Heart right ventricle (tissue), 16 donors: ENCODE measurements at places on chromosomes 2 and 18. TPM values are rescaled to one million over a fixed set of nuclear protein-coding genes. Genes with fewer than 3 reads are reported as not detected.

DNA sequence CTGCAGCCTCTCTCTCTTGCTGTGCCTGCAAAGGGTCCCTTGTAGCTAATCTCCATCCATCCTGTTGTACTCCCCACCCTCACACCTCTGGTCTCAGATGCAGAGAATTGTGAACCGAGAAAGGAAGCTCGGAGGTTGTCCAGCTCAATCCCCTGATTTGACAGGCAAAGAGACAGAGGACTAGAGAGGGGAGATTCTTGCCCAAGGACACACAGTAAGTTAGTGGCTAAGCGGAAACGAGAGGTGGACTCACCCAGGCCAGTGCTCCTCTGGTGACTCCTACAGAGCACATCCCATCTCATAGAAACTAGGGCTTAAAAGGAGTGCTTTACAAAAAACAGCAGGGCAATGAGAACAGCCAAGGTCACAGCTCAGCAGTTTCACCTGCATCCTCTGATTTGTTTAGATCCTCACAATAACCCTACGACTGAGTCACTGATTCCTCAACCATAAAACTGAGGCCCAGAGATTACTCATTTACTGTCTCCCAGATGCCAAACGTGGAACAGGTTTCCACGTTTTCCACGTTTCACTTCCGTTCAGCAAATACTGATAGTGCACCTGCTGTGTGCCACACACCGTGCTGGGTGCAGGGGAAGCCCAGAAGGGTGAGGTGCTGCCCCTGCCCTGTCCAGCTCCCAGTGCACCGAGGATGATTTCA is 22.1 kb downstream of the EHD3 start:
- no peak for DNase-seq
- peaks cover 43% of the 10 kb centered on the region for H3K36me3 ChIP-seq
- no peaks in the 10 kb centered on the region for H3K27me3 ChIP-seq
- no peak overlapping the region for H3K27ac ChIP-seq
- H3K4me1 ChIP-seq, result peaks cover 11% of the 10 kb centered on the region

GRCh38 chr18:68519336-68519735 is 195.6 kb downstream of the TMX3 start:
- H3K4me1 ChIP-seq, result no peaks in the 10 kb centered on the region
- H3K36me3 ChIP-seq, result no peaks in the 10 kb centered on the region
- H3K27ac ChIP-seq, result no peak overlapping the region
- H3K27me3 ChIP-seq, result no peaks in the 10 kb centered on the region
- H3K4me3 ChIP-seq, result no peak overlapping the region

DNA sequence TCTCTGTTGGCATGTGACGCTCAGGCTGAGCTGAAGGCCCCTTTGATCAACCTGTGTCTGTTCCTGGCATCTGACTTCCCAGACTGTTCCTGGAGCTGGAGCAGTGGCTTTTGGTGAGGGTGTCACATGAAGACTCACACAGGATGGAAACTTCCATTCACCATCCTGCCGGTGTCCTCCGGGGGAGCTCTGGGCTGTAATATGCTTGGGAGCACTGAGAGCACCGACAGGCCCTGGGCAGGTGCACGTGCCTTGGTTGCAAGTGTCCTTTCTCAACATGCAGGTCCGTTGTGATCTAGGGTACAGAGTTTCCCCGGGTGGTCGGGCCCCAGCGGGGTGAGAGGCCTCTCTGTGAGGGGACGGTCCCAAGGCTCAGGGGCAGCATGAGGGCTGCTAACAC is 24.8 kb upstream of the GBX2 start:
- H3K27ac ChIP-seq, result no peak overlapping the region
- no peaks in the 10 kb centered on the region for H3K36me3 ChIP-seq
- no peak overlapping the region for H3K4me3 ChIP-seq
- no peak for DNase-seq
- H3K27me3 ChIP-seq, result no peaks in the 10 kb centered on the region
- no peaks in the 10 kb centered on the region for H3K4me1 ChIP-seq

DNA sequence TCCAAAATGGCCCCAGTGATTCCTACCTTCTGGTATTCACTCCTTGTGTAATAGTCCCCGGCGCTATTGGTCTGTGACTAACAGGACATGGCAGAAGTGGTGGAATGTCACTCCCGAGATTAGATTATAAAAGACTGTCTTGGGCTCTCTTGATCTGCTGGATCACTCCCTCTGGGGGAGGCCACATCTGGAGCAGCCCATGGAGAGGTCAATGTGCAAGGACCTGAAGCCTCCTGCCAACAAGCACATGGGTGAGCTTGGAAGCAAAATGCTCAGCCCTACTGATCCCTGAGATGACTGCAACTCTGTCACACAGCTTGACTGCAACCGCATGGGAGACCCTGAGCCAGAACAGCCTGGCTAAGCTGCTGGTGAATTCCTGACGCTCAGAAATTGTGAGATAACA is 94.3 kb upstream of the GLI2 start:
- H3K4me3 ChIP-seq, result no peak overlapping the region
- no peaks in the 10 kb centered on the region for H3K4me1 ChIP-seq
- no peak for DNase-seq
- H3K27me3 ChIP-seq, result no peaks in the 10 kb centered on the region

GRCh38 chr2:117980783-117981676 is 32.8 kb downstream of the CCDC93 start:
- no peak overlapping the region for H3K4me3 ChIP-seq
- no peak for DNase-seq
- H3K27ac ChIP-seq, result no peak overlapping the region

DNA sequence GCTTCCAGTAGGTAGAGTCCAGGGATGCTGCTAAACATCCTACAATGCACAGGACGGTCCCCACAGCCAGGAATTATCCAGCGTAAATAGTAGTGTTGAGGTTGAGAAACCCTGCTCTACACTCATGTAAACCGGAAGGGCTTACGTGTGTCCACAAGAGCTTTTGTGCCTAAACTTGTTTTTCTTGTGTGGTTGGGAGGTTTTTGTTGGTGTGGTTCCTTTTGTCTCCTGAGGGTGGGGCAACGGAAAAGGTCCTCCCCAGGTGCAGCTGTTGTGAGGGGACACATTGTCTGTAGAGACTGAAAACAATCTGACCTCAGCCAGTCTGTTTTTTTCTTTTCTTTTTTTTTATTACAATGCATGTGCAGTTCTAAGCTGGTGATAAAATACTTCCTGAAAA is 72.7 kb upstream of the MGAT5 start:
- H3K27ac ChIP-seq, result no peak overlapping the region
- H3K36me3 ChIP-seq, result no peaks in the 10 kb centered on the region
- H3K27me3 ChIP-seq, result no peaks in the 10 kb centered on the region
- no peak overlapping the region for H3K4me3 ChIP-seq
- peaks cover 74% of the 10 kb centered on the region for H3K4me1 ChIP-seq

DNA sequence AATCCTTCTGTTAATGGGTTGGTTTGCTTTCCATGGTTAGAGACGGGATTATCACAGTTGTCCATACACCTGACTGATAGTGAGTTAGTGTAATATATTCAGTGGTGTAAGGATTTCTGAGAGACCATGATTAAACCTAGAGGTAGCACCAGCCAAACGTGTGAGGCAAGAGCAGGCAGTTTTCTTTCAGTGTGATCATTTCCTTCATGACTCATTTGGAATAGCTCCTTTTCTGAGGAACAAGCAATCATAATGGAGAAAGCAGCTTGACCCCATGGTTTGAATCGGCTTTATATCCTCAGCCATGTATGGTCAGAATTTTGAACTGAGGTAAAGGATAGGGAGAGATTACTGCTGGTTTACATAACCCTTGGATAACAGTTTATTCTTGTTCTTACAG is 2.9 kb downstream of the MXD1 start:
- DNase-seq, result no peak
- peak overlapping the region; percentile 53 for H3K27ac ChIP-seq
- no peaks in the 10 kb centered on the region for H3K27me3 ChIP-seq
- peaks cover 67% of the 10 kb centered on the region for H3K36me3 ChIP-seq
- H3K4me3 ChIP-seq, result no peak overlapping the region

DNA sequence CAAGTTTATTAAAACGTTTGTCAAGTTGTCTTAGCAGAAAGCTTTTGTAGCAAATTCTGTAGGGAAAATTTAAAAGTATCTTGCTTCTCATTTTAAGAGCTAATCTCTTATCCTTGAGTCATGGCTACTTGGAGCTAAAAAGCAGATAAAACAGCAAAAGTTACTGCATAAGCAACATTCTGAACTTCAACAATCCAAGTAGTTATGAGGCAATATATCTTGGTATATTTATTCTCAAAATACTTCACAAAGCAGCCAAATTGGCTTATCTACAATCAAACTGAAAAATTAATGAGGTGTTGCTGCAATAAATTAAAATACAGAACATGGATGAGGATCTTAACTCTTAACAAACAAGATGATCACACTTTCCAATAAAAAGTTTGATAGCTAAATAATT is 306.5 kb downstream of the PIEZO2 start:
- H3K27ac ChIP-seq, result no peak overlapping the region
- no peaks in the 10 kb centered on the region for H3K4me1 ChIP-seq
- no peak overlapping the region for H3K4me3 ChIP-seq
- no peaks in the 10 kb centered on the region for H3K27me3 ChIP-seq
- no peaks in the 10 kb centered on the region for H3K36me3 ChIP-seq
- no peak for DNase-seq

DNA sequence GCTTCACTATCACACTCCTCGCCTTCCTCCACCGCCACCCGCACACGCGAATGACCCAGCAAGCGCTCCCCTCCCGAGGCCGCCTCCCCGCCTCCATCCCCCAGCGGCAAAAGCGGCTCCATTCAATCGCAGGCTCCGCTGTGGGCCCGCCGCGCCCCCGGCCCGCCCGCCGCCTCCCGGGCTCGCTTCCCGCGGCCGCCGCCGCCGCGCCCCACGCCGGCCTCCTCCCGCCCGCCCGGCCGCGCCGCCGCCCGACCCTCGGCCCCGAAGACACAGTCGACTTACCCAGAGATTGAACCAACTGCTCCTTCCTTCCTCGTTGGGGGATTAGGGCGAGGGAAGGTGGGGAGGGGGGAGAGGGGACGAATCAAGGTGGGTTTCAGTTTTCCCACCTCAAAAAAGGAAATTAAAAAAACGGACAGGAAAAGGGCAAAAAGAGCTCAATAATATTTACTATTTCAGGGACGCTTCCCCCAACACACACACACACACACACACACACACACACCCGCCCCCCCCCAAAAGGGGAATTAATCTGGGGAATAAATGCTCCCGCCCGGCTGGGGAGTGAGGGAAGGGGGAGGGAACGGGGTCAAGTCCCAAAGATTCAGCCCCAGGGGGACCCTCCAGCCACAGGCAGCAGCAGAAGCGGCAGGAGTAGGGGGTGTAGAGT is 743 bp downstream of the XPO1 start:
- H3K4me3 ChIP-seq, result peak overlapping the region; percentile 72
- peaks cover 37% of the 10 kb centered on the region for H3K4me1 ChIP-seq
- no peaks in the 10 kb centered on the region for H3K36me3 ChIP-seq
- H3K27ac ChIP-seq, result peak overlapping the region; percentile 94
- DNase-seq, result peak; percentile 56

Gene ONECUT2
- 0.53 TPM for total RNA-seq

Gene CRYGC
- not detected for total RNA-seq

Gene OLA1
- total RNA-seq, result 75.0 TPM
